AG09309 (cell line): ENCODE measurements at places on chromosomes 4 and X.

DNA sequence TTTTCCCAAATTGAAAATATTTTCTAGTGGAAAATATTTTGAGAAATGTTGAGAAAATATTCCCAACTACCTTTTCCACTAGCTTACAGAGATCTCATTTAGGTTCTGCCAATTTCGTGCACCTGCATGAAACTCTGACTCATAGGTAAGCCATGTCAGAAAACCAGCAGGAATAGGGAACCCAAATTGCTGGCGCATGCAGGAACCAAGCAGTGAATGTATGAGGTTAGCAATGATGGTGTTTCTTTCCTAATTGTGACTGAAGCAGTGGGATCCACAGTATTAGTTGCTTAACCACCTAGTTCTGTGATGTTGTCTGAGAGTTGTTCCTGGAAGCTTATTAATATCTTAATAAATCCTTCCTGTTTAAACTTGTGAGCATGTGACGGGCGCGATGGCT lies 381.0 kb upstream of the TRAM1L1 start:
- no peak for DNase-seq

DNA sequence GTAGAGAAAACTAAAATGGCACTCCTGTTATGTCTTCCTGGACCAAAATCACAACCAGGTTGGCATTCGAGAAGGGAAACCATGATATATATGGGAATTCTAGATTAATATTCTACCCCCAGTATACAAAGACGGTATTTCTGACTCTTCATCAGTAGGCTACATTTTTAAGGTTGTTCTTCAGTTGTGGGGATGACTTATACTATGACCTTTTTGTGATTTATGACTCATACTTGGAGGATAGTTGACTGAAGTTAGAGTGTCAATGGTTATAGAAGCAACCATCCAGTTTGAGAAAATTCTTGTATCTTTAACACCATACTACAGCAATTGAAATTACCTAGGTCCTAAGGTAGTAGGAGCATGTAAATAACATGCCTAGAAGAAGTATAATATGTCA lies 49.8 kb upstream of the CYSLTR1 start:
- no peak for DNase-seq

DNA sequence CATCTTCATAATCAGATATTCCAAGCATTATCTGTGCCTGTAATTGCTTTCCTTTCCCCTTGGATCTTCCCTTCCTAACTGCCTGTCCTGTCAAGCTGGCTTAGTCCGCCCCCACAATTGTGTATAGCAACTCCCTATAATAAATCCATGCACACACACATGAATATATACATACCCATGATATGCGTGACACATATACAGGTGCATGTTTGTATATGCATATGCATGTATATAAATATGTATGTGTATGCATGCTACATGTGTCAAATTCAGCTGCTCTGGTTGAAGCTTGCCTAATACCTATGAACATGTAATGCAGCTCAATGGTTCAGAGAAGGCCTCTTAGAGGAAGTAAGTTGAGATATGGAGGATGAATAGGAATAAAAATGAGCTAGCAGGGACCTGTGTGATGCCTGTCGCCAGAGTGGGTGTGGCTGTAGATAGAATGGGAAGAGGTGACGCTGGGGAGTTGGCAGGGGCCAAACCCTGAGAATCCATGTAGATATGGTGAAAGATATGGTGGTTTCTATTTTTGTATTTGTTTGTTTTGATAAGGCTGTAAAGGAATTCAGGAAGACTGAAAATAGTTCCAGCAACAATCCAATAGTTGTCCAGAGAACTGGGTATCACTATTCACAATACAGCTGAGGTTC lies 595.0 kb upstream of the BOD1L1 start:
- DNase-seq = no peak

DNA sequence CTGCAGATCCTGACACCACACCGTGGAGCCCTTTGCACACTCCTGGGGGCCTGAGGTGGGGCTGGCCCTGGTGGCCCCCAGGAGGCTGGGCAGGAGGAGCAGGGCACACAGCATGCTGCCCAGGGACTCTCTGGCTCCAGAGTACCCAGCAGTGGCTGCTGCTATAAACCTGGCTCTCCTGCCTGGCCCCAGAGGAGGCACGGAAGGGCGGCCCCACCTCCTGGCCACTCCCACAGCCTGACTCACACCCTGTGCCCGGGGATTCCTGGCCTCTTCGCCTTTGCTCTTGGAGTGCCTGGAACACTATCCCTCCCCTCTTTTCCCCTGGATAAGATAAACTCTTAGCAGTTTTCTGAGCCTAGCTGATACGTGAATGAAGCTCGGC lies at the start of gene PSAPL1:
Gene PSAPL1 (minus strand): TSS at position 165 of the 385 bp plus-strand sequence. CDS start 51 bp downstream, at position 114.
- no peak for DNase-seq

- DNase-seq = no peak
Observed at GRCh38 chr4:78634011-78634664, 82.6 kb downstream of the ANXA3 start.

- no peak for DNase-seq
Observed at GRCh38 chr4:88846206-88846790, 148.7 kb upstream of the NAP1L5 start.

DNA sequence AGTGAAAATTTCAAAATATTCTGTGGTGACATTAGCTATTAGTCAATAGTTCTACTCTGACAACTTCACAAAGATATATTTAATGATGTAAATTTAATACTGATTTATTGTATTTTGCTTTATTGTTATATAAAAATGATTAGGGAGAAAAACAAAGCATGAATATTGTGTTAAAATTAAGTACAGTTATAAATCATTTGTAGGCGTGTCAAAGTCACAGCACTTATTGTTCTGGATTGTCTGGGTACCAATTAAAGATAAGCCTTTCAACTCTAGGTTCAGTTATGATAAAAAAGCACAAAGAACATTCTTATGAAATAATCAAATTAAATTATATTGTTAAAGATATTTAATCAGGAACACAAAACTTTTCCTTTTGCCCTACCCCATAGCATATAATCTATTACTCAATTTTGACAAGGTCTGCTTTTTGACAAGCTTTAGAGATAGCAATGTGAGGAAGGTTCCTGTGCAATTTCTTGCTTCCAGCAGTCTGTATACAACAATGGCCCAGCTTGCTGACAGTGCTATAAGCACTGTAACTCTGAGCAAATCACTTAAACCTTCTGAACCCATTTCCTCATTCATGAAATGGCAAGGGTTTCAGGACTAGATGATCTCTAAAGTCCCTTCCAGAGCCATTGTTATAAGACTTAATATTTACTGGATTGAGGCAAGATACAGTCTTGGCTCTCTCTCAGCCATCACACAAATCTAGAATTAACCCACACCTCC lies 910.3 kb upstream of the LCORL start:
- DNase-seq = no peak

- DNase-seq = no peak
Observed at GRCh38 chr4:3860061-3860912, 94.1 kb downstream of the ADRA2C start.

DNA sequence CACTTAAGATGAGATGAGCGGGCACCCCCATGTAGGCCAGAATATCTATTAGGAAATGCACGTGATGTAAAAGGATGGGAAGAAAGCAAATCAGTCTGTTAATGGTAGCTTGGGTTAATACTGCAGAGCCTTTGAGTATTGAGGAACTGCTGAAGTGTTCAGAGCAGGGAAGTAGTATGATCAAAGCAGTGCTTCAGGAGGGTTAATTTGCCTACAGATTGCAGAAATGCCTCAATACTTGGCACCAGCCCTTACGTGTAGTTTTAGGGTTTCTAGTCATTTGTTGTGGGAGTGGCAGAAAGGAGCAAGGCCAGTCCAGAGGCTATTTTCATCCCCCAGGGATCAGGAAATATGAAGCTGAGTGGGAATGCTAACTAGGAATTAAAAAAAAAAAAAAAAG lies 19.7 kb downstream of the ZFX start:
- no peak for DNase-seq

DNA sequence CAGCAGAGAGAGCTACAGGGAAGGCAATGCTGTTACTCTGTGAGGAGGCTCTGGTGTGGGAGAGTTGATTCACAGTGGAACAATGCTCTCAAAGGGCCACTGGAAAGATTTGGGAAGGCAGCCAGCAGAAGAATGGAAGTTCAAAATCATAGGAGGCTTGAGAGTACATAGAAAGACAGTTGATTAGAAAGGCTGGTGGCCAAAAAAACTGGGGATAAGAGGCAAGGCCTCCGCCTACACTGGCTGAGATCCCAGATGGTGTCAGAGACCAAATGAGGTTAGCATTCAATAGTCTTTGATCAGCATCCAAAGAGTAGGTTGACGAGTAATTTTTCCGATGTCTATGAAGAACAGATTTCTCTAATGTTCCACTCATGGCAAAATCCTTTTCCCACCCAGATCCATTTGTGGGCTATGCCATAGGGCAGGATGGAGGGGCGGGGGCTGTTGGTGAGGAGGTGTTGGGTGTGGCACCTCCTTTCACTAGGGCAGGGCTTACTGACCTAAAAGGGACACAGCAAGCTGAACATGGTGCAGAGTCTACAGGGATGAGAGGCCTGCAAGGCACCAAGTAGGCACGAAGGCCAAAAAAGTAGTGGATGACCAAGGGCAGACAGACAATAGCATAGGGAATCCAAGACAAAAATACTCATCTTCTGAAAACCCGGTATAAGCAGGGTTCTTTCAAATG lies 15.1 kb downstream of the TEC start:
- DNase-seq = peak; percentile 35

- DNase-seq = no peak
Observed at GRCh38 chrX:103562801-103563200, 22.5 kb upstream of the TCEAL4 start.

- no peak for DNase-seq
Observed at GRCh38 chrX:100748108-100748507, 16.2 kb upstream of the SYTL4 start.

GRCh38 chrX:122421434-122422121 lies 762.5 kb upstream of the GRIA3 start:
- DNase-seq = no peak

DNA sequence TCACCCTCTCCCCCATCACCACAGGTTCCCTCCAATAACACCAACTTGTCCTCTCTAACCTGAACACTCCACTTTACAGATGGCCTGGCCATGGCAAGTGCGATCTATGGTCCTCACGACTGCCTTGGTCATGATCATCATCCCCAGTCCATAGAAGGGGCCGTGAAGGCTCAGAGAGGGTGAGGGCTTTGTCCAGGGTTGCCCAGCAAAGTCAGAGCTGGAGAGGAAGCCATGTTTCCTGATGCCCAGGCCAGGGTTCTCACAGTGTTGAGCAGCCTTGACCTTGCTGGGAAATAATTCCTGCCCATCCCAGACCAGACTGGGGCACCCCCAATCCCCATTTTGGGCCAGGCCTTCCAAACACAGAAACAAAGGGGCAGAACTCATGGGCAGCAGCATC lies 42.9 kb upstream of the MAN2B2 start:
- DNase-seq = no peak

DNA sequence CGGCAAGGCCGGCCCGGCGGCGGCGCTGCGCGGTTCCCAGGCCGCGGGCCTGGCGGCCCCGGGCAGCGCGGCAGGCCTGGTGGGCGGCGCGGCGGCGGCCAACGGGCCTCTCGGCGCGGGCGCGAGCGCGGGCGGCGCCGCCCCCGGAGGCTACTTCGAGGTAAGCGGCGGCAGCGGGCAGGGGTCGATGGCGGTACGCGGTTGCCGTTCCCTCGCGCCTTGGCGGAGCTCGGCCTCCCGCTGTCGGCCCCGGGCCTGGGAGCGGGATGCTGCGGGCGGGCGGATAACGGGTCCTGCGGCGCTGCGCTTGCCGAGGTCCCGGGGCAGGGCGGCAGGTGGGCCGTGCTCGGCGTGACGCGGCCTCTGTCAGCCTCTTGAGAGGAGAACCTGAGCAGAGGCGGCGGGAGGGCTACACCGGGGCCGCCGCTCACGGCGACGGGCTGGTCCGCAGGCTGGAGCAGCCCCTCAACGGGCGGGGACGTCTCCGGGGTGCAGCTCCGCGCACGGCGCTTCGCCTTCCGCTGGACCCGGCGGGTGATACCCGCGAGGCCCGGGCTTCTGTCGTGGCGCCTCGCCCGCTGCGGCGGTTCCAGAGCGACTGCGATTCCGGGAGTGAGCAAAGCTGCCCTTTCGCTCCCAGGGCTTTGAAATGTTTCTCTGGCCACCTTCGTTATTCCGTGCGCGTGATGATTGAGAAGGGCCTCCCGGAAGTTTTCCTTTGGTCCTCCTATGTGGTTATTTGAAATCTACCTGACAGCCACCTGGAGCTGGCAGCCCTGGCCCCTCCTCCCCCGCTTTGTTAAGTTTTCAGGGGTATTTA lies 774 bp downstream of the FAM193A start:
- no peak for DNase-seq

DNA sequence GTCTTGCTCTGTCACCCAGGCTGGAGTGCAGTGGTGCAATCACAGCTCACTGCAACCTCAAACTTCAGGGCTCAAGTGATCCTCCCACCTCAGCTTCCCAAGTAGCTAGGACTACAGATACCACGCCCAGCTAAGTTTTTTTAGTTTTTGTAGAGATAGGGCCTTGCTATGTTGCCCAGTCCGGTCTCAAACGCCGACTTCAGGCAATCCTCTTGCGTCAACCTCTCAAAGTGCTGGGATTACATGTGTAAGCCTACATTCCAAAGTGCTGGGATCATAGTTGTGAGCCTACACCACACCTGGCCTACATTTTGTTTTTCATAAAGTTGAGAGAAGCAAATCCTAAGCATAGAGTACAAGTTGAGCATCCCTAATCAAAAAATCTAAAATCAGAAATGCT lies 42.2 kb downstream of the SMARCA5 start:
- no peak for DNase-seq

- DNase-seq = no peak
Observed at GRCh38 chrX:112341598-112341997, 259.0 kb upstream of the TRPC5 start.

- DNase-seq = no peak
Observed at GRCh38 chr4:2352729-2353221, 65.7 kb downstream of the ZFYVE28 start.

- DNase-seq = no peak
Observed at GRCh38 chr4:188858696-188859095, 719.5 kb downstream of the TRIML1 start.

DNA sequence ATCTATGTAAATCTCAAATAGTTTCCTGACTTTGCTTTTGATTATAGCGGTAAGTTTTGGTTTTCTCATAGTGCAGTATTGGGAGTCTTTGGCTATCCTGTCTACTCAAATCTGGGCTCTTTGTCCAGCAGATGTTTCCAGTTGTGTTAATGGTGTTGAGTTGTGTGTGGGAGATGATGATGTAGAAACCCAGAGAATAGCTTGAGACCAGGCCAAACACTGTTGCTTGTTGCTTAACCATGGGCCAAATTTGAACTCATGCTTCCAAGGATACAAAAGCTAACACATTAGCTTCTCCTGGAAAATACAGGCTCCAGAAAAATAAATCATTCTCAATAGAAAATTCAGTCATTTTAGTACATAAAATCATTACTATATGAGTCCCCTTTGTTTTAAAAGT lies 82.6 kb upstream of the GYPA start:
- DNase-seq = no peak

DNA sequence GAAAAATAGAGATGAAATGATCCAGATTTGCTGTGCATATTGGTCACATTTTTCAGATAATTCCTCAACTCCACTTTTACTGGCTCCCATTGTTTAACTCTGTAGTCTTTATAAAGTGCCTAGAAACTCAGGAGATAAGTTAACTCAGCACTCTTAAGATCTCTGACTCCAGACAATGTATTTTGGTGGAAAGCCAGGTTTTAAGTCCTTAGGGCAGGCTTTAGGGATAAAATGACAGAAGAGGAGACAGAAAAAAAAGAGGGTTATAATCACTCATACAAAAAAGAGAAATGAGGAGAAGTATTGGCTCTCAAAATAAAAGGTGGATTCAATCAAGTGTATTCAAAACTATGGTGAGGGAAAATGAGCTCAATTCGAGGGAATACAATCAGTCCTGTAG lies 674.8 kb upstream of the INTU start:
- DNase-seq = no peak

- peak; percentile 64 for DNase-seq
Observed at GRCh38 chr4:118955515-118955914, 66.9 kb downstream of the SYNPO2 start.
